Putamen (tissue), 1 donor: ENCODE measurements at places on chromosomes 11 and 22.

GRCh38 chr22:37234736-37235711, 9.0 kb downstream of the RAC2 start:
- no peak for DNase-seq

- no peak for DNase-seq
Observed at GRCh38 chr11:133227632-133228111, 304.6 kb downstream of the OPCML start.

DNA sequence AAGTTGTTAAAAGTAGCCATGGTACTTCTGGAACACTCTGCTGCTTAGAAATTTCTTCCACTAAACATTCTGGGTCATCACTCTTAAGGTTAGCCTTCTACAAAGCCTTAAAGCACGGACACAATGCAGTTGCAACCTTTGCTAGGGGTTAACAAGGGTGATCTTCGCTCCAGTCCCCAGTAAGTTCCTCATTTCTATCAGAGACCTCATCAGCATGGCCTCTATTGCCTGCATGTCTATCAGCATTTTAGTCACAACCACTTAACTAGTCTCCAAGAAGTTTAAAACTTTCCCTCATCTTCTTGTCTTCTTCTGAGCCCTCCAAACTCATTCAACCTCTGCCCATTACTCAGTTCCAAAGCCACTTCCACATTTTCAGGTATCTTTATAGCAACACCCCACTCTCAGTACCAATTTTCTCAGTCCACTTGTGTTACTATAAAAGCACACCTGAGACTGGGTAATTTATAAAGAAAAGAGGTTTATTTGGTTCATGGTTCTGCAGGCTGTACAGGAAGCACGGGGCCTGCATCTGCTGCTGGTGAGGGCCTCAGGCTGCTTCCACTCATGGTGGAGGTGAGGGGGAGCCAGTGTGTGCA, 48.7 kb upstream of the TH start:
- no peak for DNase-seq

DNA sequence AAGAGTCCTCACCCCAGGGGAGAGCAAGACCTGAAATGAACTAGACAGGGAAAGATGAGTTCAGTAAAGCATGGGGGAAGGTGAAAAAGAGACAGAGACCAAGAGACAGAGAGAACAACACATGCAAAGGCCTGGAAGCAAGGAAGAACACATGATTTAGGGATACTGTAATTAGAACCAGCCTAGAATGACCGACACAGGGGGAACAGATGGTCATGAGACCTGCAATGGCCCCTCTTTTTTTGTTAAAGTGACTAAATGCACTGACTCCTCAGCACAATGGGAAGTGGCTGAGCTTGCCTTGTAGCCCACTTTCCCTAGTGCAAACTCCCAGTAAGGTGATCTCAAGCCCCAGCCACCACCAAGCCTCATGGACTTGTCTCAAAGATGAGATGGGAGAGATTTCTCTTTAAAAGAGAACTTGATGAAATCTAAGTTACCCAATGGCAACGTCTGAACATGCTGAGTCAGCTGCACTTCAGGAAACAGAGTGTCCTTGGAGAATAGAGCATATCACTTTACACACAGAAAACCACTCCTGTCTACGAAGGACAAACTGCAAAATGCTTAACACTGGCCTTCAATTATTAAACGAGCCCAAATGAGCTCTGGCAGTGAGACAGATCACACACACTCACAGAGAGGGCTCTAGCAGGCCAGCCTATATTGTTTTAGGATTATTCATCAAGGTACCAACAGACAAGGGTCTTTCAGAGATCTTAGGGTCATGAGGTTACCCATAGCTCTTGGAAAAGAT, 91.0 kb downstream of the SERGEF start:
- no peak for DNase-seq

DNA sequence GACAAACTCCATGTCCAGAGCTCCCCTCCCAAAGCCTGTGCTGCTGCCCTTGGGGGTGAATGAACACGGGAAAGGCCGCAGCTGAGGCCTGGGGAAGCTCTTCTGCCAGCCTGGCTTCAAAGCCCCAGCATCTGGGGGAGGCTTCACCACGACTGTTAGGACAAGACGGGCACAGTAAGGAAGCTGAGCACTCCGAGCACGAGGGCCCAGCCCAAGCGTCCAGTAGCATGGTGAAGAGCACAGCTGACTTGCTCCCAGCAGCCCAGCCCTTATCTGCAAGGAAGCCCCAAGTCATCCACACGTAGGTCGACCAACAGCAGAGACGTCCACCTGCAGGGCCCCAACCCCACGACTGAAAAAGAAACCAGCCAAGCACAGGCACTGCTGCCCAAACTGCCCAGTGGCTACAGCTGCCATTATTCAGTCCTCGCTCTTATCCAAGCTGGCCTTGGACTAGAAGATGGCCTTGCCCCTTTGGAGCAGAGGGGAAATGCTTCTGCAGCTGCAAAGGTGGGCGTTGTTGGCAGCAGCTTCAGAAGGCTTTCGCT, 62.5 kb downstream of the SHANK2 start:
- DNase-seq, result no peak

GRCh38 chr11:120144501-120144900, 6.6 kb upstream of the TRIM29 start:
- DNase-seq, result no peak

- DNase-seq, result no peak
Observed at GRCh38 chr11:7222619-7223018, 29.1 kb upstream of the SYT9 start.

GRCh38 chr11:119202554-119202953, 3.6 kb upstream of the CBL start:
- DNase-seq, result no peak

DNA sequence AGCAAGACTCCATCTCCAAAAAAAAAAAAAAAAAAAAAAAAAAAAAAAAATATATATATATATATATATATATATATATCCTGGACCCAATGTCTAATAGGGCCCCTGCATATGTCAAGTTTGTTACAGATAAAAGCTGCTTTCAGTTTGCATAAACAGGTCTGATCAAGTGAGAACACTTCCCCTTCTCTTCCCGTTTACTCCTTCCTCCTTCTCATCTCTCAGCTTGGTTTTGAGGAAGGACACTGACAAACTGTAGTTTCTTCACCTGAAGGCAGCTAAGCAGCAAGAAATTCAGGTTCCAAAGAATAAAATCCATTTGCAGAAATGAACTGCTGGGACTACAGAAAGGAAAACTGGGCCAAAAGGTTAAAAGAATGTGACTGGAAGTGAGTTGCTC, 11.7 kb downstream of the THOC5 start:
- DNase-seq, result no peak

DNA sequence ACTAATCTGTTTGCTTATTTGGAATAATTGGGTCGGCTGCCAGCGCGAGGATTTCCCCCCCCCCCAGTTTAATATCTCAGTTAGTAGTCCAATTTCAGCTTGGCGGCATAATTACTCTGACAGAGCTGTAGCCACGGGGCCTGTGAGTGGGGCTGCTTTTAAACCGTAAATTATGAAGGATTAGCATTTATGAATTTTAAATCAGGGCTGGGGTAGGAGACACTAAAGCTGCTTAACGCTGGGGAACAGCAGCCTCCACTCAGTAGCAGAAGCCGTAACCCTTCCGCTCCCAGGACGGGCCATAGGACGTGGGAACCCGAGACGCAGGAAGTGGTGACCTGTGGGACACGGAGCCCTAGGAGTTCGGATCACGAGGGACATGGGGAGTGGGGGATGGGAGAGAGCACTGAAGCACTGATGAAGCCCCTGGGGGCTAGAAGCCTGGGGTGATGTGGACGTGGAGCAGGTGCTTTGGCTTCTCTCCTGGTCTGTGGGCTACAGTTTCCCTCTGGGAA, 66.2 kb upstream of the LMO1 start:
- no peak for DNase-seq

DNA sequence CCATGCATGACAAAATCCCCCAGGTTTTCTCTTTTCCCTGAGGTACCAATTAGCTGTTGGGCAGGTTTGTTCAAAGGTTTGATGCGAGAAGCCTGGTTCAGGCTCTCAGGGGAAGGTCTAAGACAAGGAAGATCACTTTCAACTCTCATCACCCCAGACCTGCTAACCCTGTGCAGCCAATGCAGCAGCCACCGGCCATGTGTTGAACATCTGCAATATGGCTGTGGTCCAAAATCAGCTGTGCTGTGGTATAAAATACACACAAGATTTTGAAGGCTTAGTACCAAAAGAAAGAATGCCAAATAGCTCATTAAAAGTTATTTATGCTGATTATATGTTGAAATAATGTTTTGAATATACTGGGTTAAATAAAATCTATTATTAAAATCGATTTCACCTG, 58.5 kb downstream of the SMCO4 start:
- DNase-seq, result no peak

- DNase-seq, result no peak
Observed at GRCh38 chr11:69035150-69035945, 13.4 kb upstream of the TPCN2 start.

DNA sequence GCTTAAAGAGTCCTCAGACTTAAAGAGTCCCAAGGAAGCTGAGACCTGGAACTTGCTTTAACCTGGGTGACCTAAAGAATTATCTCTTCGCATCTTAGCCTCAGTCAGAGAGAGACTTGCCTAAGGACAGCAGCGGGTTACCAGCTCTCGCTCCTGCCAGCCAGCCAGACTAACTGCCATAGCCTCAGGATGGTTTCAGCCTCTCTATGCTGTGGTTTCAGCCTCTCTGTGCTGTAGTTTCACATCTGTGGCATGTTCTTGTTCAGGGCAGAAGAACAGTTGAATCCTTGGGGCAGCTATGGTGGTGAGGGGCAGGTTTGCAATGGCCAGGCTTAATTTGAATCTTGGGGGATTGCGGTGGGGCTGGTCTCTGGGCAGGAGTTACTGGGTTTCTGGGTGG, 2.3 kb downstream of the FRMD8 start:
- DNase-seq, result no peak

DNA sequence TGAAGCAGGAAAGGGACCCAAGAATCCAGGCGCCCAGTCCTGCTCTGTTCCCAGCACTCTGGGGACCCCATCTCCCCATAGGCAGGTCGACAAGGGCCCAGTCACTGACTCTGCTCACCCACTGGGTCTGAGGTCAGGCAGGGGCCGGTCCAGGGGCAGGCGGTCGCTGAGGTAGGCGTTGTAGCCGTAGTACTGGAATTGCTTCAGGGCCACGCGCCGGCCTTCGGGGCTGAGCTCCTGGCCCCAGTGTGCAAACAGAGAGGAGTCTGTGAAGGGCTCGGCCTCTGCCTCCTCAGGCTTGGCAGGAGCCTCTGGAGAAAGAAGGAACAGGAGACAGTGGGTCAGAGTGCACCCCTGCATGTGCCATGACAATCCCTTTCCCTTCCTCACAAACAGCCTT, 95.6 kb upstream of the CSNK2A3 start:
- no peak for DNase-seq
